ENCODE measurements at places on chromosomes 16 and 17.

GRCh38 chr16:86082418-86083030 is 183.6 kb downstream of the IRF8 start:
- no peak for DNase-seq

- no peak for DNase-seq
These were observed 13.4 kb downstream of the CASC3 start for GRCh38 chr17:40153603-40154236.

- DNase-seq, result no peak
These were observed 8.4 kb downstream of the C16orf95 start for GRCh38 chr16:87308826-87309225.

GRCh38 chr17:161481-161880 is 20.0 kb downstream of the DOC2B start:
- no peak for DNase-seq

DNA sequence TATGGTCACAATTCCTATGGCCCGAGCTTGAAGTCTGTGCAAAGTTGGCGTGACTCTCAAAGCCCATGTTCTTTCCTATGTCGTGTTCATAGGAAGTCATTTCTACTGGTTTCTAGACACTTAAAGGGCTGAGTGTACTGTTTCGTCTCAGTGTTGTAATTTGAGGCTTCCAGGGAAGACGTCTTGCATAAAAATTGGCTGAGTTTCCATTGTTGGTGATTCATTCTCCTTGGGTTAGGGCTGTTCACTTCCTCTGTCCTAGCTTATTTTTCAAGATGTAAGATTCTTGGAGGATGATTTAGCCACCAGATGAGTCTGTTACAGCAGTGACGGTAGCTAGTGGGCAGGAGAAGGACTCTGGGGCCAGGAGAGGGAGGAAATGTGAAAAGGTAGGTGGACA is 43.1 kb downstream of the PIK3R5 start:
- no peak for DNase-seq

DNA sequence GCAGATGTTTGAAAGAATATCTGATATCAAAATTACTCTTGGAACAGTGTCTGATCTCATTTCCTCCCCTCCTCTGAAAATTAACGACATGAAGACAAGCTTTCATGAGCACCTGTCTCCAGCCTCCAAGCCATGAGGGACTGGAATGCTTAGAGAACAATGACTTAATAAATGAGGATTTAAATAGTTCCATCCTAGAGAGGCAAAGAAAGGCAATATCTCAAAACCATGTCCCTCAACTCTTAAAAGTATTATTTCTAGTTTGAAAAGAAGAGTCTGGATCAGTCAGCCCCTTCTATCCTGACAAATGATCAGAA is 137.5 kb downstream of the ANKFN1 start:
- DNase-seq, result no peak

- DNase-seq, result no peak
These were observed 55.2 kb downstream of the LMF1 start for GRCh38 chr16:915546-915945.

- DNase-seq, result no peak
These were observed 19.5 kb downstream of the MARVELD3 start for GRCh38 chr16:71645450-71645849.

- DNase-seq, result no peak
These were observed 20.4 kb downstream of the PSME3IP1 start for GRCh38 chr16:57165483-57165882.

GRCh38 chr17:47935961-47936360 is 5.4 kb upstream of the PNPO start:
- no peak for DNase-seq

DNA sequence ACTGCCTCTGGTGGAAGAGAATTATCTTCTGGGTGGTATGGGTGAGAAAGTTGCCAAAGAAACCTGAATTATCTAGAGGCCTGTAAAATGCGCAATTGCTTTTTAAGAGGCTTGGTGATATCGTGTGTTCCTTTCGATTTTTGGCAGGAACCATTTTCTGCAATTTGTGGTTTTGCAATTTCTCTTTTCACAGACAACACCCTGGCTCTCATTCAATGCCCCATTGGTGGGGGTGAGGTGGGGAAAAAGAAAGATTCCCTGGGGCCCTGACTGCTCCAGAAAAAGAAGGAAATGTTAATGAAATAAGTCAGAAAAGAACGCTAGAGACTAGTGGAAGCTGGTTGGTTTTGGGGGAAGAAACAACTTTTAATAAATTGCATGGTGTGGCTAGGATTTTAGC is 77.4 kb downstream of the ANKFN1 start:
- DNase-seq, result no peak

- DNase-seq, result no peak
These were observed 133.6 kb downstream of the SNX11 start for GRCh38 chr17:48241131-48241591.

- no peak for DNase-seq
These were observed 119.2 kb downstream of the RPTOR start for GRCh38 chr17:80663781-80664206.

GRCh38 chr16:2090481-2090776 is 42.6 kb downstream of the TSC2 start:
- DNase-seq, result no peak

- DNase-seq, result no peak
These were observed 33.5 kb downstream of the SRL start for GRCh38 chr16:4208341-4208751.

DNA sequence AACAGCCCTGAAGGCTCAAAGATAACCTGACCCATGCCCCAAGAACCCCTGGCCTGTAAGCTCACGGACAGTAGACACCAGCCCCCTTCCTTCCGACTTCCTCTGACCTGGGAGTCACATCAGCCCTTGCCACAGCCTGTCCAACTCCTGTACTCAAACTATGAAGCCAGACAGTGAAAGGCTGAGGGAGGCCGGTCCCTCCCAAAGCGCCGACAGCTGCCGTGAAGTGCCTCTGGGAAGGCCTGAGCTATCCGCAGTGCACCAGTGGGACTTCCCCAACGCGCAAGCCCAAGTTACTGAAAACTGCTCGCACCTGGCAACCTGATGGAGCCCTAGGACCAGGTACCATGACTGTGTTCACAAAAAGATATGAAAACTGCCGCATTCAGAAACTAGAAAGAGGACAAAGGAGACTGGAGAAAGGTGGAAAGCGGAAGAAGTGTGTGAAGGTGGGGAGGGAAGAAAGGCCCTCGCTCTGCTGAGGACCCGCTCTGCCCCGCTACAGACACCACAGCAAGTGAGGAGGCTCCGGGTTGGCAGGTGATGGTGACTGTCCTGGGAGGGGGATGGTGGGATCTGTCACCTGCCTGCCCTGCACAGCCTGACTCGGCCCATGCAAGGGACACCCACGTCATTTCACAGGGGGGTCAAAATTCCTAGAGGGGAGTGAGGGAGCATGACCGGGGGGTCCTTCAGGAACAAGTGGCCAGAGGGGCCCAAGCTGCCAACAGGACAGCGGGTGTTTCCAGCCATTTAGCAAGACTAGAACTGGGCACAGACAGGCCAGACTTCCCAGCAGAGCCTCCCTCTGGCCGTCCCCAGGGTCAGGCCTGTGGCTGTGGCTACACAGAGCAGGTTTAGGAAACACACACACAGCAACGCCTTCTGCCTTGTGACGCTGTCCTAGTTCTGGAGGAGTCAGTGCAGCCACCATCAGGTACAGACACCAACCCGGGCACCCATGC is 13.1 kb upstream of the TRAP1 start:
- no peak for DNase-seq

- DNase-seq, result no peak
These were observed 15.2 kb downstream of the KRT23 start for GRCh38 chr17:40922239-40922638.

GRCh38 chr17:17411692-17412091 is 65.1 kb upstream of the MED9 start:
- no peak for DNase-seq

All from stimulated activated CD4-positive, alpha-beta T cell treated with anti-CD3 and anti-CD28 coated beads, Interleukin-15, amount 100 ng/mL, for 1 hour (primary cell).